ENCODE measurements at places on chromosomes 1 and 21.

- no peak for DNase-seq
Measured at GRCh38 chr1:241603731-241604245, 36.4 kb downstream of the CHML start.

- no peak for DNase-seq
Measured at GRCh38 chr1:160724465-160725242, 13.0 kb upstream of the CD48 start.

DNA sequence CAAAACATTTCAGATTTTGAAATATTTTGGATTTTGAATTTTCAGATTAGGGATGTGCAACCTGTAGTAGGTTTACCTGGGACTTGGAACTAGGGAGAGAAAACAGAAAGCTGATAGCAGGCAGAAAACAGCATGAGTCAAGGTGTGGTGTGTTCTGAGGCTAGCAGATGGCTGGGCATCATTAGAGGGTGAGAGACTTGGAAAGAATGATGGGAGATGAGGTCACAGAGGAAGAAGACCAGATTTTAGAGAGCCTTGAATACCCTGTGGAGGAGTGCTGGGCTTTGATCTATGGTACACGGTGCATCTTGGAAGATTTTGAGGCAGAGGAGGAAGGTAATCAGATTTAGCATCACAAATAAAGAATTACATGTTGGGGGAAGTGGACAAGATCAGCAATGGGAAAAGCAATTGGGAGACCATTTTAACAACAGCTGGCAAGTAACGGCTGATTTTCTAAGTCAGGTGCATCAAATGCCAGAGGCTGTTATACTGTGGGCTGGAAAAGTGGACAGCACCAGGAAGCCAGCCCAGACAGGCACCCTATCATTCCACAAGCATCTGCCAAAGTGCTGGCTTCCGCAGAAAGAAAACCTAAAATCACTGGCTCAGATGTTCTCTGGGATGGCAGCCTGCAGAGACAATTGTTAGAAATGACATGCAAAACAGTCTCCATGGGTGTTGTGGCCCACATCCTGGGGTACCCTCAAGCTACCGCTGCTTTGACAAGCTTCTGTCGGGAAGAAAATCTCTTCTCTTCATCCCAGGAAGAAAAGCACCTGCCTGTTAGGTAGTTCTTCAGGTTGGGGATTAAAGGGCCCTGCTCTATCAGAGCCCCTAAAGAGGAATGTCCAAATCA lies 30.9 kb upstream of the CAMK1G start:
- no peak for DNase-seq

- no peak for DNase-seq
Measured at GRCh38 chr1:34268311-34268954, 91.7 kb downstream of the C1orf94 start.

DNA sequence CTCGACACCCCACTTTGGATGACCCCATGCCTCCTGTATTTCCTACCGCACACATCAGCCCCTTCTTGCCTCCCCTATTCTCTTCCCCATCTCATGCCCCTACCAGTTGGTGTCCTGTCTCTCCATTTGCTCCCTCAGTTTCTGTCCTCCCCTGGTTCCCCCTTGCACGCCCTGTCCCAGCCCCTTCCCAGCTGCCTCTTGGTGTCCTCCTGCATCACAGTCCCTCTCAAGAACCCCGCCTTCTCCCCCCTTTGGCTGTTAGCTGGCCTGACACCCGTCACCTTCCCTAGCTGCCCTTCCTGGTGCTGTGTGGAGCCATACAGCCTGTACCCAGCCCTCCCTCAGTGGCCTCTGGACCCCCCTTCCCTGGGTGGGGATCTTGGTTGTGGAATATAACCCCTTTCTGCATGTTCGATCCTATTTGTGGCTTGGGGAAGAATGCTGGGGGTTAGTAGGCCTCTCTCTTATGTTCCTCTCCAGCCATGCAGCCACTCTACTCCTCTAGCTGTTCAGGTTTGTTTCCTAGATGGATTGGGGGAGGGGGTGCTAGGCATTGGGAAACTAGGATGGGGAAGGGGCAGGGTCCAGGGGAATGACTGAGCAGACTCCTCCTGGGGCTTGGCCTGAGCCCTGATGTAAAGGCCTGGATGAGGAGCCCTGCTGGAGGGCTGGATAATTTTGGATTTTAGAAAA lies 41.4 kb upstream of the NFASC start:
- no peak for DNase-seq

DNA sequence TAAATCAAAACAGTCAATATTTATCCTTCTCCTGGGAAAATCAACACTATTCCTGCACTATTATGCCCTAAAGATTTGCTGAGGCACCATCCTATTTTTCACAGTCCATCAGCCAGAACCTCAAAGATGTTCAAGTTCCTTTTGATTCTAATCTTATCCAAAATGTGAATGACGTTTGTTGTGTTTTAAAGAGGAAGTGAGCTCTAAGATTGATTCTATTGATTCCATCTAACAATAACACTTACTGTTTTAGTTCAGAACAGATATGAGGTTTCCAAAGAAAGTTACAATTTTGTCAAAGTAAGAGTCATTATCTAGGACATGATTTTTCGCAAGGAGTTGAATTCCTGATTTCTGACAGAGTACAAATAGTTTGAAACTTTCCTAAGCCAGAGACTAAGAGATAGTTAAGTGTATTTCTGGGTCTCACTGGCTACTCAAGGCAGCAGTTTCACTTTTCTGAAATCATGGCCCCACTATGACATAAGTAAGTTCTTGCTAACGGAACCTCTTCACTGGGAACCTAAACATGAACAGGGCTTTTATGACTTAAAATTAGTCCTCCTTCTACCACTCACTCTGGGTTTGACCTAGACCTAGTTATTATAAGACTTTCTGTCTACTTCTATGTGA lies 84.7 kb downstream of the LHX9 start:
- no peak for DNase-seq

GRCh38 chr1:30422251-30422650 lies 301.1 kb downstream of the MATN1 start:
- DNase-seq = no peak

GRCh38 chr21:15159382-15160020 lies 94.7 kb upstream of the NRIP1 start:
- DNase-seq = no peak

DNA sequence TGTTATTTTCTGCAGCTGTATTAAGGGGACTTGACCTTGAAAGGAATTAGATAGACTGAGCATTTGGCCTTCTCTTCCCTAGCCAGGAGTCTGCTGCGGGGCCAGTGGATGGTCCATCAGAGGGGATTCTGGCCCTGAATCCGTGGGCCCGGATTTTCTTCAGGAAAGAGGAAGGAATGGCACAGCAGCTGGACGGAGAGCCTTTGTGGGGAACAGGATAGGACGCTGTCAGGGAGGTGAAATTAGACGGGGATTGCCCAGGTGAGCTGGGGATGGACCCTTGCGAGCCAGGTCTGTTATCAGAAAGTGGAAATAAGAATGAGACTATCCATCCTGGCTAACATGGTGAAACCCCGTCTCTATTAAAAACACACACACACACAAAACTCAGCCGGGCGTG lies 1.7 kb upstream of the C2CD2 start:
- DNase-seq = no peak

DNA sequence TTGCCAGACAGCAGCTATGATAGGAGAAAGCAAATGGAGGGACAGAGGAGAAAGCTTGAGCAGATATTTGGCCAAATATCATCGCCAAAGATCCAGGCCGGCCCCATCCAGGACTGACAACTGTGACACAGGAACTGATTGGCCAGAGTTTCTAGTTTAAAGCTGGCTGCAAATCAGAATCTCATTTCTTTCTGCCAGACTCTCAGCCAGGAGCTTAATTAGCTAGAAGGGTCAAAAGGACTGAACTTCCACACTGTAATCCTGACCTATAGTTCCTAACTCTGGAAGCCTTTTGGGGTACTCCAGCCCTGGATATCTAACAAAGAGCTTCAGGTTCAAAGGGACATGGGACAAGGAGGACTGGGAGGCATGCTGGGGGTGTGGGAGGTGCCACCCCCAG lies 106.7 kb upstream of the GNG12 start:
- no peak for DNase-seq

DNA sequence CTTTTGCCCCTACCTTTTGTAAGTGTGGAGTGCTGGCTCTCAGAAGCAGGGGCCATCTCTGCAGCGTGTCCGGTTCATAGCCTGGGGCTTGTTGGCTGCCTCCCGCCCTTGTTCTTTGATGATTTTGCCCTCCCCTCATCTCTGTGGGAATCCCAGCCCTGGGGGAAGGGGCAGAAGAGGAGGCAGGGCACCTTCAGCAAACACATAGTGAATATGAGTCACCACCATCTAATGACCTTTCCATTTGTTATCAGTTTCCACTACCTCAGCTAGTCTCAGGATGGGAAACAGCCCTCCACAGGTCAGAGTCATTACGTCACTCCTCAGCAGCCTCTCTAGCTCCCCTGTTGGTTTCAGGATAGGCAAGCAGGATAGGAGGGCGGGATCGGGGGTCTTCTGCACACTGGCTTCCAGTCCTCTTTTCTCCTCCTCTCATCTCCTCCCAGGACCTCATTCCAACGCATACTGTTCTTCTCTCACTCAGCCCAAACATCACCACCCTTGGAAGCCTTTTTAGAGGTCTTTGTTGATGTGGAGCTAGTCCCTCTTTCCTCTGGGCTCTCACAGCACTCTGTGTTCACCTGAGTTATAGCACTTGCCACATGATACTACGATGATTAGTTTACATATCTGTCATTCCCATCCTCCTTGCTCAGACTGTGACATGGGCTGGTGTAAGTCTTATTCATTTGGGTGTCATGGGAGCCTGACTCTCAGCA lies 15.8 kb downstream of the GADD45A start:
- DNase-seq = no peak

DNA sequence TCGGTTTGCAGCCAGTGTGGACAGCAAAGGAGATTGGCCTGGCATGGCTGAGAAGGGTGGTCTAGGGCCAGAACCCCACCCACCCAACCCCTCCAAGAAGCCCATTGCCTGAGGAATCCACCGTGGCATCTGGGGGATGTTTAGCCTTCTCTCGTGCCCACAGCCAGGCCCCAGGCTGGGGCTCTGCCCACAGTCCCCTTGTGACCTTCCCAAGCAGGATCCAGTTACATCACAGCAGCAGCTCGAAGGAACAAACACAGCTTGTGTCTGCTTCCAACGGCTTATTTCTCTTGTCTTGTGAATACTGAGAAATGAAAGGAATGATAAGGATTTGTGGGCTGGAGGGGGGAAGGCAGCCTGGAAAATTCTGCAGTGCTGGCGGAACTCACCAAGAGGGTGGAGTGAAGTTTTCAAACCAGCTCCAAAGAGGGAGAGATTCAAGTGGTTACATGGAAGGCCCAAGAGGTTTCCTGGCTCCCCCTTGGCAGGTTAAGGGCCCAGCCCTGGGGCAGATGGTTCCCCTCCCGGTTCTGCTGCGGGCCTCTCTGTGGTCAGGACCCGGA lies 61.6 kb downstream of the DHRS3 start:
- no peak for DNase-seq

DNA sequence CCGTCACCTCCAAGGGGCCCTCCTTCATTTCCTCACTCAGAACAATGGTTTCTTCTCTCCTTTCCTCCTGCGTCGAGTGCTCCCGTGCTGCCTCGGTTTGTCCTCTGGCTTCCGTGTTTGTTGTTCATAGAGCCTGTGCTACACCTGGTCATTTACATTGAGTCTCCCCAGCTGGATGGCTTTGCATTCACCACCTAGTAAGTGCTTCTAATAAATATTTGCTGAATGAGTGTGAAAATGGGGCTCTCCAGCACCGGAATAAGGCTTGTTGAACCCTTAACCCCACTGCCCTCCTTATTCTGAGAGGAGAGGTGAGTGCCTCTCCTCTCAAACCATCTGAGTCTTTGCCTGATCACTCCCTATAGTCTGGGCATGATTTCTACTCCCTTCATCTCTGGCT lies 104.9 kb downstream of the CNIH3 start:
- no peak for DNase-seq

- no peak for DNase-seq
Measured at GRCh38 chr21:42397746-42398394, 2.0 kb upstream of the TMPRSS3 start.

DNA sequence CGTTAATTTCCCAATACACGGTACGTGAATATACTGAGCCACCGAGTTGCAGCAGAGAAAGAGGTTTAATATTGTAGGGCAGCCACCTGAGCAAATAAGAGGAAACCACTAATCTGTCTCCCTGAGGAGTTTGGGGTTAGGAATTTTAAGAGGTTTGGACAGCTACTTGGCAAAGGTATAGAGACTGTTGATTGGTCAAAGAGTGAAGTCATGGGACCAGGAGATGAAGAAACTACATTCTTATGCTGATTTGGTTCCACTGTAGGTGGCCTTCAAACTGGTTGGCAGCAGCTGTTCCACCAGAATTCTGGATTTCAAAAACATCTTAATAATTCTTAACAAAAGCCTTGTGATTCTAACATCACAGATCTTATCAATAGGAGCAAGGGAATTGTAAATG lies 485.4 kb upstream of the PRMT6 start:
- no peak for DNase-seq

DNA sequence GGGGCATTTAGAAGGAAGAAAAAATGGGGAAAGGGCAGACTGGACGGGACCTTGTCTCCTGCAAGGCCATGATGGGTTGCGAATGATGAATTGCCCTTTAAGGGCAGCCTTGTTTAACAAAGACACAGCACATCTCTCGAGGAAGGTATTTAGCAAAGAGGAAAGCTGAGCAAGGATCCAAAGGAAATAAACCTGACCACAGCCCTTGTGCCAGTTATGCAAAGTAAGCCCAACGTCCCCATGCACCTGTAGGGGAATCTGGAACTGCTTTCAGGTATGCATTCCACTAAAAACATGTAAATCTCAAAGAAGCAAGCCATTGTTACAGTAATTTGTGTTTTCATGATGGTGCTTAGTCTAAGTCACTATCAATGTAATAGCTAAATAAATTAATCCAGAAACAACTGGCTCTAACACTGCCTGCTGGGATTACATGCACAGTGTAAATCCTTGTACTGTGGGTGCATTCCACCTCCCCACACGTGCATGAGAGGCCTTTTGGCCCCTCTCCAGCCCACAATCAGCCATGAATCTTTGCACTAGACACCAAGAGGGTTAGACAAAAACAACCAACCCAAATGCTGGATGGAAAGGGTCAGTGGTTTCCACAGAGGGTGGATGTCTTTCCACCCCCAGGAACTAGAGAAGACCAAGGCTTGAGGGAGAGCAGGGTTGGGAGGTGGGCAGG lies 228.8 kb upstream of the KAZN start:
- no peak for DNase-seq

DNA sequence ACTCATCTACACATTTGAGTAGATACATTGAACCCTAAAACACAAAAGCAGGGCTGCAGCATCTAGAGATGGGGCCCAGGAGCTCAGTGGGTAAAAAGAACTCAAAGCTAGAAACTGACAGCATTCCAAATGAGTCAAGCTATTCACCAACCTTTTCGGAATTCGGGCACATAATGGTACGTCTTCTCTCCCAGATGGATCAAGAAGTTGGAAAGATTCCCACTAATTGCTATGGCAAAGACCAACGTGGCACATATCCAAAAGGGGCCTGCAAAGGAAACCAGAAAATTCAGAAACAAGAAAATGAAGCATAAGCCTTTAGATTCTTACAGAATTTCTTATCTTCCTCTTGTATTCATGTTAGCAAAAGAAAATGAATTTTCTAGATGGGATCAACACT lies 18.4 kb downstream of the YIPF1 start:
- no peak for DNase-seq

GRCh38 chr21:16837721-16838120 lies 675.1 kb upstream of the CXADR start:
- DNase-seq = no peak

- DNase-seq = no peak
Measured at GRCh38 chr21:45747233-45747766, 103.8 kb downstream of the PCBP3 start.

GRCh38 chr1:180925471-180926051 lies 12.9 kb downstream of the KIAA1614 start:
- no peak for DNase-seq

All from activated T-helper 1 cell treated with Interleukin-2 at 50 U/mL for 16 hours (primary cell).